ENCODE measurements at places on chromosomes 1 and 21. TPM values are rescaled to one million over a fixed set of nuclear protein-coding genes. Genes with fewer than 3 reads are reported as not detected.

The EPHA10 gene
- not detected for total RNA-seq

The FTCD gene
- 0.52 TPM for total RNA-seq

The HSPB7 gene
- total RNA-seq: not detected

The SEMA4A gene
- 23.8 TPM for total RNA-seq

The KRTAP19-3 gene
- total RNA-seq: not detected

DNA sequence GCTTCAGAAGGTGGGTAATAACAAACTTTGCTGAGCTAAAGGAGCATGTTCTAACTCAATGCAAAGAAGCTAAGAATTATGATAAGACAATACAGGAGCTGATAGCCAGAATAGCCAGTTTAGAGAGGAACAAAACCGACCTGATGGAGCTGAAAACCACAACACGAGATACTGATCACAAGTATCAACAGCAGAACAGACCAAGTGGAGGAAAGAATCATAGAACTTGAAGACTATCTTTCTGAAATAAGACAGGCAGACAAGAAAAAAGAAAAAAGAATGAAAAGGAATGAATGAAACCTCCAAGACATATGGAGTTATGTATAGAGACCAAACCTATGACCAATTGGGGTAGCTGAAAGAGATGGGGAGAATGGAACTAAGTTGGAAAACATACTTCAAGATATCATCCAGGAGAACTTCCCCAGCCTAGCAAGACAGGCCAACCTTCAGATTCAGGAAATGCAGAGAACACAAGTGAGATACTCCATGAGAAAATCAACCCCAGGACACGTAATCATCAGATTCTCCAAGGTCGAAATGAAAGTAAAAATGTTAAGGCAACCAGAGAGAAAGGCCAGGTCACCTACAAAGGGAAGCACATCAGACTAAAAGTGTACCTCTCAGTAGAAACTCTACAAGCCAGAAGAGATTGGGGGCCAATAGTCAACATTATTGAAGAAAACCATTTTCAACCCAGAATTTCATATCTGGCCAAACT, 20.5 kb downstream of the CD84 start:
- no peak for DNase-seq
- H3K36me3 ChIP-seq: peaks cover 51% of the 10 kb centered on the region
- no peaks in the 10 kb centered on the region for H3K27me3 ChIP-seq

DNA sequence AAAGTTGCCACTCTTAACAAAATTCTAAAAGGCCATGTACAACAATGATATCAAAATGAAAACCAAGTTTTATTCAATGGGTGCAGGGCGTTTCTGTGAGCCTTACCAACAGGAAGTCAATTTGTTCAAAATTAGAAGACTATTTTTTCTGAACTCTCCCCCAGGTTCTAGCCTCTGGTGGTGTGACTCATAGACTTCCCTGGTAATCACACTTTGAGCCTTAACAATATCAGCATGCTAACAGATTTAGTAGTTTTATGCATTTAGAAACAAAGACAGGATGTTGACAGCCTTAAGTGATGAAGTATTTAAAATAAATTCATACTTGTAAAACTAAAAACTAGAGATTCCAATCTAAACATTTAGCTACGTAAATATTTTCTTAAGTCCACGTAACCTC, 88.4 kb downstream of the LRRC8C start:
- H3K27ac ChIP-seq: peak overlapping the region; percentile 98
- peaks cover 93% of the 10 kb centered on the region for H3K4me1 ChIP-seq
- DNase-seq: peak; percentile 54
- peak overlapping the region; percentile 11 for H3K4me3 ChIP-seq
- no peaks in the 10 kb centered on the region for H3K27me3 ChIP-seq
- H3K36me3 ChIP-seq: peaks cover 57% of the 10 kb centered on the region

- DNase-seq: no peak
- H3K36me3 ChIP-seq: peaks cover 15% of the 10 kb centered on the region
- no peak overlapping the region for H3K4me3 ChIP-seq
- no peak overlapping the region for H3K27ac ChIP-seq
- peaks cover 3% of the 10 kb centered on the region for H3K4me1 ChIP-seq
Measured at GRCh38 chr21:14095056-14095455, 115.7 kb downstream of the LIPI start.

DNA sequence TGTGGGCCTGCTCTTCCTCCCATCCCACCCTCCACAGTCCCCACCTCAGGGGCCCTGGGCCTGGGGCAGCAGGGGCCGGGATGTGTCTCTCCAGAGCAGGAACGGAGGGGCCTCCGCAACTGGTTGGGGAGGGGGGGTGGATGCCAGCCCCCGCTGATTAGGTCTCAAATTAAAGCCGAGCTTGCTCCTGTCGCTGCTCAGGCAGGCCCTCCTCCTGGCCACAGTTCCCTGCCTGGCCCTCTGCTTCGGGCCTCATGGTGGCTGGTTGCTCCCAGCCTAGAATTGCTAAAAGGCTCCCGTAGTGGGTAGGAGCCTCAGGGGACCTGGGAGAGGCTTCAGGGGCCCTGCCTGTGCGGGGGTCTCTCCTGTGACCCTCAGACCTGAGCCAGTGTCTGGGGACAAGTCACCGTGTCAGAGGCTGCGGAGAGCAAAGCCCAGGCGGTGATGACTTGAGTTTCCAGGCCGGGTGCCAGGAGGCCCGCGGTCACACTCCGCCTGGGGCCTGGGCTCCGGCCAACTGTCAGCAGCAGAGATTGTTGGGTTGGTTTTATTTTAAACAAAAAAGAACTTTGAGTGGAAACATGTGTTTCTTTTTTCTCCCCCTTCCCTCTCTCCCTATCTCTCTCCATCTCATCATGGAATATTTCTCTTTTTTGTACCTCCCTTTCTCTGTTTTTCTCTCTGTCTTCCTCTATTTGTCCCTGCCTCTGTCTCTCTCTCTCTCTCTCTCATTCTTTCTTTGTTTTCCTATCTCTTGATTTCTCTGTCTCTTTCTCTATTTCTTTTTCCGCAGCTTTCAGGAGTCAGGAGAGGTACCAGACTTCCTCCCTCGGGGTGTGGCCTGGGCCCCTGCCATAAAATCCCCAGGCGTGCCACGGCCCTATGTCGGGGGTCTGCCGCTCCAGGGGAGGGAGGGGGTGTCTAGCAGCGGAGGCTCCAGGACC, 20.0 kb upstream of the EPHA2 start:
- no peak for DNase-seq
- H3K4me3 ChIP-seq: no peak overlapping the region
- no peak overlapping the region for H3K27ac ChIP-seq
- no peaks in the 10 kb centered on the region for H3K4me1 ChIP-seq
- no peaks in the 10 kb centered on the region for H3K27me3 ChIP-seq

DNA sequence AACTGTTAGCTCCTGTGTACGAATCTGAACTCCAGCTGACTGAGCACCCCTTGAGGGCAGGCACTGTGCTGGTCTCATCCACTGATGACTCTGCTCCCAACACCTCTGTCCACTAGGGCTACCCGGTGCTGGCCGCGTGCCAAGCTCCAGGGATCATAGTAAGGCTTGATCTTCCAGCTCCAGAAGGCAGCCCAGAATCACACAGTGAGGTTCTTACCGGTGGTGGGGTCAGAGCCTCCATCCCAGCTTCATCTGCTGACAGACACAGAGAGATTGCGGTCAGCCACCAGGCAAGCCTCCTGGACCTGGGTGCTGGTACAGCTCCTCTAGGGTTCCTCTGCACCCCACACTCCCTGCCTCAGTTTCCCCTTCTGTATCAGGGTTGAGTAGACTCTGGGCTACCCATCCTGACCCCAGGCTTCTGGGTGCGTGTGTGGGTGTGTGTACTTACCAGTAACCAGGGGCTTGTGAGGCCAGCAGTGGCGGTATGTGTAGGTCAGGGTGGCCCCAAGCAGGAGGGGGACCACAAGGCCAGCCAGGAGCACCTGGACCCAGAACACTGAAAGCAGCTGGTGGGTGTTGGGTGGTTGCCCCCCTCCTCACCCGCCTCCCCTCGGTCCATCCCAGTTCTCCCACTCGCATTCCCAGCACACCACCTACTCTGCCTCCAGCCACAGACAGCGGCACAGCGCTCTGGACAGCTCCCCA, 3.4 kb downstream of the TNFRSF25 start:
- no peak overlapping the region for H3K4me3 ChIP-seq
- peak overlapping the region; percentile 84 for H3K27ac ChIP-seq
- peaks cover 49% of the 10 kb centered on the region for H3K4me1 ChIP-seq
- H3K27me3 ChIP-seq: no peaks in the 10 kb centered on the region

DNA sequence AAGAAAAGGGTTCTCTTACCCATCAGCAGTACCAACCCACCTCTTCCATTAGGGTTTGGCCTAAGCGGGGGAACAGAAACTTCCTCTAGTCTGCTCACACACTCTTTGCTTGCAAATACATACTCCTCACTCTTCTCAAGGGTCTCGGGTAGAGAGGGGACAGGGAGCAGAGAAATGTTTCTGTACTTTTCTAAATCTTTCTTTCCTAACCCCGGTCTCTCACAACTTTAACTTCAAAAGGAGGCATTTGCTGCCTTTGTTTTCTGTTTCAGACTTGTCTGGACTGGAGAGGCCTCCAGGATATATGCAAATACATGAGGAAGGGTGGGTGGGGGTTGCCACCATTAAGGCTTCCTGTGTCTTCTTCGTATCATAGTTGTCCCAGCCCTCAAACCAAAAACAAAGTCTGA, 10.5 kb upstream of the LAX1 start:
- H3K4me3 ChIP-seq: peak overlapping the region; percentile 23
- H3K27ac ChIP-seq: peak overlapping the region; percentile 91

DNA sequence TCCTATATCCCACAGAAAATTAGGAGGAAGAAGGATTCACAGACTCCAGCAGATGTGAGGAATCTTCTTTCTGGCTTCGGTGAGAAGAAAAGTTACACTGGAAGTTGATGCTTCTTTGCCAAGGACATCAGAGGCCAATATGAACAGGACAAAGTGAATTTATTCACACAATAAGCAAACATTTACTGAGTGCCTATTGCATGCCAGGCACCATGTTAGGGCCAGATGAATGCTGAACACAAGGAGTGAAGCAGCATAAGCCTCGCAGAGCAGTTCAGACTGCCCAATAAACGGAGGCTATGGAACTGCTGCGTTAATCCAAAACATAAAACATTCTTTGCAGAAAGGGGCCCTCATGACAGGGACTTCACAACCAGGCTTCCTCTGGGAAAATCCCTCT, 114.6 kb downstream of the LMX1A start:
- no peaks in the 10 kb centered on the region for H3K36me3 ChIP-seq
- H3K4me3 ChIP-seq: no peak overlapping the region
- DNase-seq: no peak

- peak; percentile 79 for DNase-seq
- peaks cover 4% of the 10 kb centered on the region for H3K36me3 ChIP-seq
- H3K4me3 ChIP-seq: no peak overlapping the region
Measured at GRCh38 chr1:27099587-27100334, 55.2 kb downstream of the SLC9A1 start.

DNA sequence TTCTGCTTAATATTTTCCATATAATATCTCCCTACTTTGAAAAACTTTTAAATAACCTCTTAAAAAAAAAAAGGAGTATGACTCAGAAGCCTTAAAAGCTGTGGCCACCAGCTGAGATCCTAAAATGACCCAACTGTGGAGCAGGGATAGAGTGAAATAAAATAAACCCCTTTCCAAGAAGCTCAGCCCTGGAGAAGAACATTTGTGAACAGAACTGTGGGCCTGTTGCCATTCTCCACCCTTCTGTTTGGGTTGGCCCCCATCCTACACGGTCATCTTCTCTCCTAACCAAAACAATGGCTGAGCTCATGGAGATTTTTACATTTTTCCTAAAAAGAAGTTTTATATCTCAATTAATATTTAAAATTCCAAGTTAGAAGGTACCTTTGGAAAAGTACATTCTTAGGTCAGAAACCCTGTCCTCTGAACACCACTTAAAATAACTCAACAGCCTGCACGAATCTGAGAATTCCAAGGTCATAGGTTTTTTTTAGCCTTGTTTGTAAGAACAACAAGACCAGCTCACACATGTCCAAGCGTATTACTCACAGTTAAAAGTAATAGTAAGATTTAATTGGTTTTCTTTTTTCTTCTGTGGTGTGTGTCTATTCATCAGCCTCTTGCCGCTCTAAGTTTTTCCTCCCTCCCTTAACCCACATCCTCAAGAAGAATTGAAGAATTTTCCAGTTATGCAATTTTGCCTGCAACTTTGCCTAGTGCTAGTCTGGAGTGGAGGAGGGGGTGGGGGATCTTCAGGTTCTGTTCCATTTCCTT, 107.7 kb upstream of the ERRFI1 start:
- H3K36me3 ChIP-seq: no peaks in the 10 kb centered on the region
- no peak overlapping the region for H3K27ac ChIP-seq
- peaks cover 14% of the 10 kb centered on the region for H3K27me3 ChIP-seq
- no peak overlapping the region for H3K4me3 ChIP-seq

DNA sequence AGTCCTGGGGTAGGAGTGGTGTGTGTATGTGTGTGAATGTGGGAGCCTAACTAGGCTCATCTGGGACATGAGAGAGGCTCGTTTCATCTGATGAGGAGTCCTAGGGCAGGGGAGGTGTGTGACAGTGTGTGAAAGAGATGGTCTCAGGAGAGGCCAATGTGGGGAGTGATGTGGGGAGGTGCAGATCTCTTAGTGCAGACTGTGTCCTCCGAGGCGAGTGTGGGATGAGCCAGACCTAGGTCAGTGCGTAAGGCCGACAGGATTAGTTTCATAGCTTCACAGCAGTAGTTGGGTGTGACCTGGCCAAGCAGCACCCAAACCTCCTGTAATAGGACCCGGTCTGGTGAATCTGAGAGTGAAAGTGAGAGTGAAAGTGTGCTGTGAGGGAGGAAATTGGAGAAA, 94.7 kb downstream of the LIPI start:
- no peak overlapping the region for H3K4me3 ChIP-seq
- no peak for DNase-seq
- H3K27ac ChIP-seq: no peak overlapping the region
- H3K4me1 ChIP-seq: peaks cover 8% of the 10 kb centered on the region
- no peaks in the 10 kb centered on the region for H3K27me3 ChIP-seq

DNA sequence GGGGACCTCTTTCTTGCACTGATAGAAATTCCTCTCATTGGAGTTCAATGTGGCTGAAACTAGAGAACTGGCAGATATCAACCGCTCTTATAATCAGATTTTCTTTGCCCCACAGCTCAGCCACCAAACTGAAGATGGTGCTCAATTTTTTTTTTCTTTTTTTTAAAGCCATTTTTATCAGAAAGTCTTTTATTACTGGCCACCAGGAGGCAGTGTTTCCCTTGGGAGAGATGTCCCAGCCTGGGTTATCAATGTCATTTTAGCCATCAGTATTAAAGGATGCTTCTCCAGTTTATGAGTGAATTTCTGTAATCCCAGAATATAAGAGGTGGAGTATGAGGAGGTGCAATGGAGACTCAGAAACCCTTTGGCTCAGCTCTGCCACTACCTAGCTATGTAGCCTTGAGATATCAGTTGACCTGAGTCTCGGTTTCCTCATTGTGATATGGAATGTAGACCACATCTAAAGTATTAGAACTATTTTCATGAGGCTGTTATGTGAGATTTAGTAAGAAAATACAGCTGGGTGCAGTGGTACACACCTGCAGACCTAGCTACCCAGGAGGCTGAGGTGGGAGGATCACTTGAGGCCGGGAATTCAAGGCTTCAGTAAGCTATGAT, 27.6 kb downstream of the CD244 start:
- H3K27ac ChIP-seq: peak overlapping the region; percentile 78
- peaks cover 69% of the 10 kb centered on the region for H3K4me1 ChIP-seq

- H3K4me3 ChIP-seq: no peak overlapping the region
- no peak overlapping the region for H3K27ac ChIP-seq
- no peaks in the 10 kb centered on the region for H3K4me1 ChIP-seq
- peaks cover 4% of the 10 kb centered on the region for H3K27me3 ChIP-seq
- DNase-seq: no peak
Measured at GRCh38 chr1:47785561-47786271, 211.5 kb downstream of the TRABD2B start.

- H3K36me3 ChIP-seq: peaks cover 83% of the 10 kb centered on the region
- H3K4me1 ChIP-seq: peaks cover 87% of the 10 kb centered on the region
- no peak overlapping the region for H3K4me3 ChIP-seq
- peak; percentile 58 for DNase-seq
- H3K27me3 ChIP-seq: no peaks in the 10 kb centered on the region
Measured at GRCh38 chr1:54399765-54400164, 6.4 kb downstream of the SSBP3 start.

All from activated CD8-positive, alpha-beta T cell treated with anti-CD3 and anti-CD28 coated beads for 36 hours (primary cell).